ENCODE measurements at places on chromosomes 13 and 19. TPM values are rescaled to one million over a fixed set of nuclear protein-coding genes. Genes with fewer than 3 reads are reported as not detected.

- DNase-seq = peak; percentile 85
Measured at GRCh38 chr19:40714441-40715299, 2.0 kb downstream of the COQ8B start.

DNA sequence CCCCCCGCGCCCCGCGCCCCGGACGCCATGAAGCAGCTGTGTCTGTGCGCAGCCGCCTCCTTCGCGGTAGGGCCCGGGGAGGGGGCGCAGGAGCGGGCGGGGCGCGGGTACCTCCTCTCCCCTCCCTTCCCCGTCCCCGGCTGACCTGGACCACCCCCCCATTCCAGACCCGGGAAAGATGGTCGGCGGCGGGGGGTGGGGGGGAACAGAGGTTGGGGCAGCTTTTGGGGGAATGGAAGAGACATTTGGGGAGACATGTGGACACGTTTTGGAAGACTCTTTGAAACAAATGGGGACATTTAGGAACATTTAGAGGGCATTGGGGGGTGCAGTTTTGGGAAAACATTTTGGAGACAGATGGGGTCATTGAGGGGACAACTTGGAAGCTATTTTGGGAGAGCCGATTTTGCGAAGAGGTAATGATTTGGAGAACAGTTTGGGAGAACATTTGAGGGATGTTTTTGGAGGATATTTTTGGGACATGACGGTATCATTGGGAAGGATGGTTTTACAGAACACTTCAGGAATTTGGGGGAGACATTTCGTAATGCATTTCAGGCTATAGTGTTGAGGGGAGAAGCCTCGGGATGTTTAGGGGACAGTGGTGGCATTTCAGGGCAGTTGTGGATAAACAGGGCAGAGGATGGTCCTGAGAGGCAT lies 16.1 kb downstream of the ANKRD24 start:
- no peak for DNase-seq

DNA sequence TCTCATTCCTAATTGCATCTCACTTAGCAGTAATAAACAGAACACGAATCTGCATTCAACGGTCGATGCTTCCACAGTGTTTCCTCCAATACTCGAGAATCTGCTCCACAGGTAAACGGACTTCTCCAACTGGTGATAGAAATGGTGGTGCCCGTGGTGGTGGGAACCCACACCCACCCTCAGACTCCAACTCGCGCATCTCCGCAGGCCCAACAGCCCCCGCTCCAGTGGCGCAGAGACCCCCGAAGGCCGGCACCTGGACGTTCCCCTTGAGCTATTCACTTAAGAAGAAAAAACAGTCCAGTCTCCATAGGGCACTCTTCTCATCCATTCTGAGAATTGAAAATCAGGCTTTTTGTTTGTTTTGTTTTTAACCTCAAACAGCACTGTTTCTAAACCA lies 13.8 kb upstream of the RASA3 start:
- DNase-seq = no peak

The NR1H2 gene
- total RNA-seq = 55.8 TPM

The IL17D gene
- 0.92 TPM for total RNA-seq

DNA sequence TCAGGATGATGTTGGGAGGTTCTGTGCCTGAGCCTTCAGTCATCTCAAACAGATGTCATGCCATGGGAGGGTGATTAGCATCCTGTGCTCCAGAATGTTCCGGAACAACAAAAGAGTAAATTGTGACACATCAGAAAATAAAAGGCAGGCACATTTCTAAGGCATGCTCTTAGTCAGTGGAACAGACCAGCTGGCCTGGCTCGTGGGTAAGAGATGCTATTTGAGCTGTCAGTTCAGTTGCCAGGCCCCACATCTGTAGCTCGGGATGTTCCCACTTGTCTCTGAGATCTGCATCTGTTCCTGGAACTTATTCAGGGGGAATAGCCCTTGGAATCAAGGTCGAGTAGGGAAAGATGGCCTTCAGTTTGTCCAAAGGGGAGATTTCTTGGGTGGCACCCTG lies 26.0 kb downstream of the OLFM4 start:
- DNase-seq = no peak

DNA sequence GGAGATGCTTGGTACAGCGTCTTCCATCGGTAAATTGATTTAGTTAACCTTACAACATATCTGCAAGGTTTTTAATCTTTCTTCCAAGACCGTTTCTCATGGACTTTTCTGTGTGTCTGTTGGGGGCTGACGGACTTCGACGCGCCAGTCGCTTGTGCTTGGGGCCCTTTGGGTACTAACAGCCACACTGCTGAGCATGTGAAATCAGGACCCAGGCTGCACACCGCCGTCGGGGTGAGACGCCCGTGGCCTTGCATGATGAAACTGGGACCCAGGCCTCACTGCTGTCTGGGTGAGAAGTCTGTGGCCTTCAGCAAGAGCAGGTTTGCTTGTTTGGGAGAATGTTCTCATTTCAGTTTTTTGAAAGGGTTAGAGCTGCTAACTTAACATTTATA lies 9.8 kb downstream of the ATP4B start:
- DNase-seq = no peak

GRCh38 chr13:109785892-109786450 lies 412 bp downstream of the IRS2 start:
- DNase-seq = no peak

- DNase-seq = no peak
Measured at GRCh38 chr13:54241719-54242118, 1213.1 kb downstream of the OLFM4 start.

- DNase-seq = no peak
Measured at GRCh38 chr13:85386424-85386823, 412.8 kb downstream of the SLITRK6 start.

GRCh38 chr19:35495107-35496064 lies 5.1 kb upstream of the KRTDAP start:
- DNase-seq = peak; percentile 50

- DNase-seq = no peak
Measured at GRCh38 chr19:38869836-38870607, 8.1 kb downstream of the RINL start.

DNA sequence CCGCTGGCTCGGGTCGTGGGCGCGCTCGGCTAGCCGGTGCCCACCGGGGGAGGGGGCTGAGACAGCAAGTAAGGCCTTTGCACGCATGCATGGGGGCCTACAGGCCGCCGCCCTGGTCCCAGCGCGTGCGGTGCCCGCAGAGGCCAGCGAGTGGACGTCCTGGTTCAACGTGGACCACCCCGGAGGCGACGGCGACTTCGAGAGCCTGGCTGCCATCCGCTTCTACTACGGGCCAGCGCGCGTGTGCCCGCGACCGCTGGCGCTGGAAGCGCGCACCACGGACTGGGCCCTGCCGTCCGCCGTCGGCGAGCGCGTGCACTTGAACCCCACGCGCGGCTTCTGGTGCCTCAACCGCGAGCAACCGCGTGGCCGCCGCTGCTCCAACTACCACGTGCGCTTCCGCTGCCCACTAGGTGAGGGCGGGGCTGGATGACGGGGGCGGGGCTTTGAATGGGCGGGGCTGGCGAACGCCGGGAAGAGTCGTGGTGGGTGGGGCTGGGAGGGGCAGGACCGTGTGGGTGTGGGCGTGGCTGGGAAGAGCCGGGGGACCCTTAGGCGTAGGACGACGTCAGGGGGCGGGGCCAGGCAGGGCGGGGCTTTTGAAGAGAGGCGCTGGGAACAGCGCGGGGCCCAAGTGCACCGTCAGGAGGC lies 2.1 kb downstream of the CILP2 start:
- DNase-seq = no peak

GRCh38 chr19:36093687-36094086 lies 17.3 kb upstream of the OVOL3 start:
- no peak for DNase-seq

GRCh38 chr13:95643936-95644598 lies 439 bp downstream of the DZIP1 start:
- DNase-seq = no peak

GRCh38 chr13:88074794-88075510 lies 403.8 kb downstream of the SLITRK5 start:
- no peak for DNase-seq

DNA sequence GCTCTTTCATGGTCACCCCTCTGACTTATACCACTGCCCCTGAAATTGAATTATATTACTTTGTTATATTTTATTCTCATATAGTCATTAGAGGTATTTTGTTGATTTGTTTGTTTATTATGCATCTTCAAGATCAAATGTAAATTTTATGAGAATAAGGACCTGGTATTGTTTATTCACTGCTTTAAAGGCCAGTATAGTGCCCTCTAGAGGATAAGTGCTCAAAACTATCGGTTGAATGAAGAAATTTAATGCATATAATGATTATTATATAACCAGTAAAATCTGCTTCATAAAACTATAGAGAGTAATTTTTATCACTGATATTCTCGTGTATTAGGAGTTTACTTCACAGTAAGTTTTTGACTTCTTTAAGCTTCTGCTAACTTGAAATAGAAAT lies 1401.9 kb downstream of the SLITRK1 start:
- no peak for DNase-seq

- DNase-seq = no peak
Measured at GRCh38 chr19:33821871-33822270, 25.2 kb downstream of the KCTD15 start.

The TLE2 gene
- 1.9 TPM for total RNA-seq

- DNase-seq = no peak
Measured at GRCh38 chr13:60811581-60811980, 414.6 kb downstream of the TDRD3 start.

The PINLYP gene
- total RNA-seq = not detected

- DNase-seq = no peak
Measured at GRCh38 chr19:5481957-5482356, 26.7 kb downstream of the ZNRF4 start.

GRCh38 chr19:55389386-55390317 lies 3.9 kb downstream of the RPL28 start:
- DNase-seq = no peak

GRCh38 chr13:103772576-103772975 lies 706.4 kb upstream of the SLC10A2 start:
- no peak for DNase-seq

The APOC4 gene
- not detected for total RNA-seq

- DNase-seq = no peak
Measured at GRCh38 chr13:66301006-66301405, 929.1 kb downstream of the PCDH9 start.

The KLK11 gene
- total RNA-seq = not detected

DNA sequence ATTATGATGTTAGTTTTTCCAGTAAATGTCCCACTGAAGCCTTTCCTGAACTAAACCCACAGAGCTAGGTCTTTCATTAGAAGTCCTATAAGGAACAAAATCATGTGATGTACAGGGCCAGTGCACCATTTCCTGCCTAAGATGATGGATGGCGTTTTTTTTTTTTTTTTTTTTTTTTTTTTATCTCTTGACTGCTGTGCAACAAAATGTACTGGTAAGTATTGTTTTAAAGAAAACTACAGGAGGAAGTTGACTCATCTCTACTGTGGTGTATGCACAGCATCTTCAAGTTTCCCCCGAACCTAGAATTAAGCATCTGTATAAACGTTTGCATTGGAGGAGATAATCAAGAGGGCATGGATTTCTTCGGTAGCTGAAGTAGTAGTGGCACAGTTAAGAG lies 197.5 kb downstream of the NBEA start:
- DNase-seq = no peak

- no peak for DNase-seq
Measured at GRCh38 chr19:18830488-18830887, 1.3 kb upstream of the UPF1 start.

The SIGLECL1 gene
- not detected for total RNA-seq

DNA sequence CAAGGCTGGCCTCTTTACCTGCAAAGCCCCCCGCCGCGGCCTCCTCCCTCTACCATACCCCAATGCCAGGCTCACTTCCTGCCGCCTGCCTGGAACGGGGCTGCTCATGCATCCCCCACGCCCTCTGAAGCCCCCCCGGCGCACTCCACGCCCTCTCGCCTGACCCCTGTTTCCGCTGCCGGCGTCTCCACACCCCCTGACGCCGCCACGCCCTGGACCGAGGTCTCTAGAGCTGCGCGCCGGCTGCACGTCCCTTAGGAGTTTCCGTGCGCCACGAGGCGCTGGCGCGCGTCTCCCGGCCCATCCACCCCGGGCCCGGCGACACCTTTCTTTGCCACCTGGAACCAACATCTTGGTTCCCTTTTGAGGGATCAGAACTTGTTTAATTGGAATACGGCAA lies 16.0 kb downstream of the DPRX start:
- DNase-seq = no peak

The LRRC25 gene
- not detected for total RNA-seq

DNA sequence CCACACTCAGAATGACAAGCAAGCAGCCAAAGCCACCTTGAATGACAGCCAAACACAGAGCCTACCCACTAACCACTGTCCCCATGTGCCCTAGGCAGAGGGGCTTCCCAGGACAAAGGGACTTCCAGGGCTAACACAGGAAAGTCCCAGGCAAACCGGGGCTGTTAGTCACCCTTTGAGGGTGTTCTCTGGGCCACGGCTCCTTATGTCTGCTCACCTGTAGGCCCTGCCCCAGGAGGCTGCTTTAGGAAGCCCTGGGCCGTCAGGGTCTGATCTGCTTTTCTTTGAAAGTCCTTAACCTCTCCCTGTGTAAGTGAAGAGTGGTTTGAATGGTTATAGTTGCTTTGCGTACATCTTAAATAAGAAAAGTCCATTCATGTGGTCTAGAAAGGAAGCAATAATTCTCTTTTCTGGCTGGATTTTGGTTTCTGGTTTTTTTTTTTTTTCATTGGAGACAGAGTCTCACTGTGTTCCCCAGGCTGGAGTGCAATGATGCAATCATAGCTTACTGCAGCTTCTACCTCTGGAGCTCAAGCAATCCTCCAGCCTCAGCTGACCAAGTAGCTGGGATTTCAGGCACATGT lies 161.4 kb downstream of the EFNB2 start:
- no peak for DNase-seq

The SIGLEC12 gene
- total RNA-seq = not detected

DNA sequence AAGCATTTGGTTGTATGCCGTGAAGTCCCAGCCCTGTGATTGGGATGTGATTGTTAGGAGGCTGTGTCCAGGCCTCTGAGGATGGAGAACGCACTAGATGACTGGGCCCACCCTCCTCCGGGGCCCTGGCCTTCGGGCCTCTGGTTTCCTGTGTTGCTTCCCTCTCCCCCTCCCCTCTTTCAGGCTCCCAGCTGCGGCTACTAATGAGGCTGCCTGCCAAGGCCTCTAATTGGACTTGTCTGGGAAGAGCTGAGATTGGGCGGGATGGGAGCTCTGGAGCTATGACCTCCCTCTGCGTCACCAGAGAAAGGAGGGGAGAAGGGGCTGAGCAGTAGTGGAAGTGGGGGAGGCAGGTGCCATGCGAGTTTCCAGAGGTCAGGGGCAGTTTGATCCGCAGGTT lies 9.9 kb downstream of the PTH2 start:
- no peak for DNase-seq

- no peak for DNase-seq
Measured at GRCh38 chr19:8148410-8149260, 757 bp downstream of the FBN3 start.

Data from NCI-H460 (cell line).